ENCODE measurements at places on chromosomes 6 and 20.

DNA sequence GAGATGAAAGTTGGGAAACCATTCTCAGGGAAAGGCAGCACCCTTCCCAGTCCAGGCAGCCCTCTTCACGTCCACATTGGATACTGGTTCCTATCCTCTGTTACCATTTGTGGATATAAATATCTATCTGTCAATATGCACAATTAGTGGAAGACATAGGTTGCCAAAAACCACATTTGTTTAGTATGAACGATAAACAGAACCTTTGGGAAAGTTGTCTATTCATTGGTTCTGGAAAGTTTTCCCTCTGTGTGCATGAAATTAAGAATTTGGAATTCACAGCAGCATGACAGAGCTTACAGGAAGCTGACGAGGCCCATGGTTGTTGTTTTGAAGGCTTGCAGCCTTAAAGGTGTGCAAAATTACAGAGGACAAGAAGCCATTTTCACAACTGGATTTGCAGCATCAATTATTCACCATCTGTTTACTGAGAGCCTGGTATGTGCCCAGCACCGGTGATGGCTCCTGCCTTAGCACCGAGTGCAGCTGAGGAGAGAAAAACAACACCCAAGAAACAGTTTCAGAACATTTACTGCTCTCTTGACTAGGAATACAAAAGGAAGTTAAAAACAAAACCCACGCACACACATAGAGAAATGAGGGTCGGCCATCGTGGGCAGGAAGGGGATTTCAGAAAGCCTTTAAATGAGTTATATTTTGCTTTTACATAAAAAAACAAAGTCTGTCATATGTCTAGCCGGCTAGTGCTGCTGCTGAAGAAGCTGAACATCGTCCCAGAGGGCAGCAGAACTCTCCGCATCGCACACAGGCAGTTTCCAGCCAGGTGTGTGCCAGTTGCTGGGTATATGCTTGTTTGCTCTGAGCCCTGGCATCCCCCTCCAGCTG, 319.6 kb downstream of the FARS2 start:
- peak; percentile 27 for DNase-seq

GRCh38 chr6:116012471-116012949, 48.2 kb downstream of the FRK start:
- no peak for DNase-seq

DNA sequence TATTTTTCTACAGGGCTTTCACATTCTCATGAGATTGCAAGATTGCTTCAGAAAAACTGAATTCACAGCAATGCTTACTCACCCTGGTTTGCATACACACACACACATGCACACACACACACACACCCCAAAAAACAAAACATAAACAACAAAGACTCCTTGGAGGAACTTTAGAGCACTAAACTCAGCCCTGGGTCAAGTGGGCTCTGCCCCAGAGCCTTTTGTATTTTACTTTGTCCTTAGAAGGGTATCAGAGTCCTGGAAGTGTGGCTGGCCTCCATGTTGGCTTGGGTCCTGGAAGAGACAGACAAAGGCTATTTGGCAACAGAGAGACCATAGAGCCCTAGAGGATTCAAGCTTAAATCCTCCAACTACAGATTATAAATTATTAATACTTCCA, 8.0 kb upstream of the CST9 start:
- no peak for DNase-seq

GRCh38 chr6:167398214-167399050, 73.5 kb downstream of the TTLL2 start:
- no peak for DNase-seq

GRCh38 chr6:156652231-156652750, 124.9 kb upstream of the ARID1B start:
- DNase-seq, result no peak

- DNase-seq, result peak; percentile 76
Observed at GRCh38 chr6:7106752-7107577, 796 bp upstream of the RREB1 start.

DNA sequence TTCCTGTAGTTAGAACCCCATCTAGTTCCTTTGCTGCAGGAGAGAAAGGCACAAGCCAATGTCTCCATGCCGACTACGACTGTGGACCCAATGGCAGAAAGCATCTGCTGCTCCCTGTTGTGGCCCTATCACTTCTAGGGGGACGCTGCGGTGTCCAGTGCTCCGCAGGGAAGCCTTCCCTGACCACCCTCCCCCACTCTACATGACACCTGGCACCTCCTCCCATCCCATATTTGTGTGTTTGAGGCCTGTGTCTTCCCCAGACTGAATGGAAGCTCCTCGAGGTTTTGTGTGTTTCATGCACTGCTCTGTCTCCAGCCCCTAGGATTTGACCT, 159.5 kb downstream of the DTNBP1 start:
- no peak for DNase-seq

- no peak for DNase-seq
Observed at GRCh38 chr6:138654715-138655634, 118.6 kb upstream of the CCDC28A start.

DNA sequence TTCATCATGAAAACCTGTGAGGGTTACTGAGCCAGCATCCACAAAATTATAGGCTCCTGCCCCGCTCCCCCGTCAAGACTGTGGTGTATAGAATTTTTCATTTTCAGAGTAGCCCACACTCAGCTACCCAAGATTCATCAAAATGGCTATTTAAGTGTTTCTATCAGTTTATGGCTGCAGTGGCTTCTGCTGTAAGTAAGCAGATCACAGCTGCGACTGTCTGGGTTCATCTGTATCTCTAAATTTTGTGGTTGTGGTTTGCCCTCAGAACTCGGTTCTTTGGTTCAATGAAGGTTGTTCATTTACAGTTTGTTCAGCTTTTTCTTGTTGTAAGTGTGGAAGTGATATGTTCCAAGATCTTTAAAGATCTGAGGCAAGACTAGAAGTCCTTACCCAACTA, 284.2 kb downstream of the DOK5 start:
- DNase-seq, result no peak

DNA sequence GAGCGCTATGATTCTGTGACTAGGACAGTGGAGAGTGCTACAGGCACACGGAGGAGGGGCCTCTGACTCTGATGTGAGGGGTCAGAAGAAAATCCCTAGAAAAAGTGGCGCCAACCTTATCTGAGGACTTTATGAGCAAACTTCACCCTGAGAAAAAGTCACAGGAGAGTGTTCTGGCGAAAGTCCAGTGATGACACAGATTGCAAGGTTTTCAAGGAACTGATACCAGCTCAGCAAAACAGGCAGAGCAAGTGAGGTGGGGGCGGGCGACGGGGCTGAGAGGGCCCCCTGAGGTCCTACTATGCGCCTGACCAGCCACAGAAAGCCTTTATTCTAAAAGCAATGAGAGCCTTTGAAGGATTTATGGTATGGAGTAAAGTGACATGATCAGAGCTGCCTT, 73.3 kb downstream of the SLC22A23 start:
- no peak for DNase-seq

GRCh38 chr6:91273729-91274128, 686.9 kb upstream of the MAP3K7 start:
- DNase-seq, result no peak

DNA sequence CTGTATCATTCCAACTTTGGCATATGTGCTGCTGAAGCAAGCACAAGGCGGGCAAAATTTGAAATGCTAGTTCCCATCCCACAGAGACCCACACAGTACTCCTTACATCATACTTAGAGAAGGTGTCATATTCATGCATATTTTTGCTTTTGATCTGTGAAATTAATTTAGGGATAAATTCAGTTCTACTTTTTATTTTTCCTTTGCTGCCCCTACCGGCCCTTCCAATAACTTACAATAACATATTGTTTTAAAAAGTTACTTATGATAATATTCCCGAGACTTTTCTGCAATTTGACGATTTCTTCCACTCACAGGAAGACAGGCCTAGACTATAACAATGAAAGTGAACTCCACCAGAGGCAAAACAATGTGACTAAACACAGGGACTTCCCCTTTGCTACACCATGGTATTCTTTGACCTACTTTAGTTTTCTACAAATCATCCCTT, 35.0 kb downstream of the SESN1 start:
- DNase-seq, result no peak

DNA sequence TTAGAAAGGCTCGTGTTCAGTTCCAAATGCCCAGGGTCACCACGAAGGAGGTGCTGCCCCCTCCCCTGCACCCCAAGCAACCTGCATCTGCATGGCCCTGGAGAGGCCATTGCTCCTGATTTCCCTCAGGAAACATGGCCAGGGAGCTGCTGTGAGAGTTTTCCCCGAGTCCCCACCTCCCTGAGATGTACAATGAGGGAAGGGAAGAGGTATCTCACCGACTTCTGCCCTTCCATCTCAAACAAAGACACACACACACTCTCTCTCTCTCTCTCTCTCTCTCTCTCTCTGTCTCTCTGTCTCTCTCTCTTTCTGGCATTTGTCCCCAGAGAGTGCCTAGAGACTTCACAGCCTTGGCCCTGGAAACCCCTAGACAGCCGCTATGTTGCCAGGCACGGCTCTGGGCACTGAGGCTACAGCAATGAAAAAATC, 120.4 kb downstream of the MRPL14 start:
- DNase-seq, result peak; percentile 15

DNA sequence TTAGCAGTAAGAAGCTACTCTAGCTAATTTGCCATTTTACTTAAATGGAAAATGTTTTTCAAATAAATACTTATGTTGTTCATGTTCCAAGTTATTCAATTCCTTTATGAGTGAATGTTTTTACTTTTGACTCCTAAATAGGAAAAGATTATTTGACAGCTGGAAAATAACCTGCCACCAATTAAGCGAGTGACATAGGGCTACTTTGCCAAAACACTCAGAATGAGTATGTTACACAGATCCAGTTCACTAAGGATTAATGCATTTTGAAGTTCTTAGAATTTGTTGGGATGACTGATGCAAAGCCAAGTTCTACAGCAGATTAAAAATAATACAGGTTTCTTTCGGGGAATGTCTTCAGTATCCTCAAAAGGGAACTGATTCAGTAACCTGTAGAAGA, 144.4 kb downstream of the ADGRG6 start:
- DNase-seq, result no peak

DNA sequence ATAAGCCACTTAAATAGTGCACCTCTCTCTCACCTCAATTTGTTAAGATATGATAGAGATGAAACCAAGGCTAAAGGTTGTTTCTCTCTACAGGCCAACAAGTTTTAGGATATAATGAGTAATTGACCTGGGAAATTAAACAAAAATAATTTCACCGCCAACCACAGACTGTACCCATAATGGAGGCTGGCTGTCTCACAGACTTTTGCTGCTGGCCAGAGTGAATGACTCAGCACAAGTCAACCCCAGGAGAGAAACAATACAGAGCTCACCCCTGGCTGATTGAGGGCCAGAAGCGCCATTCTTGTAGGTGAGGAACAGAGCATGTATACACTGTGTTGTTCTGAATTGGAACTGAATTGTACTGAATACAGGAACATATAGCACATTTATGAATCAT, 99.9 kb downstream of the CAP2 start:
- no peak for DNase-seq

DNA sequence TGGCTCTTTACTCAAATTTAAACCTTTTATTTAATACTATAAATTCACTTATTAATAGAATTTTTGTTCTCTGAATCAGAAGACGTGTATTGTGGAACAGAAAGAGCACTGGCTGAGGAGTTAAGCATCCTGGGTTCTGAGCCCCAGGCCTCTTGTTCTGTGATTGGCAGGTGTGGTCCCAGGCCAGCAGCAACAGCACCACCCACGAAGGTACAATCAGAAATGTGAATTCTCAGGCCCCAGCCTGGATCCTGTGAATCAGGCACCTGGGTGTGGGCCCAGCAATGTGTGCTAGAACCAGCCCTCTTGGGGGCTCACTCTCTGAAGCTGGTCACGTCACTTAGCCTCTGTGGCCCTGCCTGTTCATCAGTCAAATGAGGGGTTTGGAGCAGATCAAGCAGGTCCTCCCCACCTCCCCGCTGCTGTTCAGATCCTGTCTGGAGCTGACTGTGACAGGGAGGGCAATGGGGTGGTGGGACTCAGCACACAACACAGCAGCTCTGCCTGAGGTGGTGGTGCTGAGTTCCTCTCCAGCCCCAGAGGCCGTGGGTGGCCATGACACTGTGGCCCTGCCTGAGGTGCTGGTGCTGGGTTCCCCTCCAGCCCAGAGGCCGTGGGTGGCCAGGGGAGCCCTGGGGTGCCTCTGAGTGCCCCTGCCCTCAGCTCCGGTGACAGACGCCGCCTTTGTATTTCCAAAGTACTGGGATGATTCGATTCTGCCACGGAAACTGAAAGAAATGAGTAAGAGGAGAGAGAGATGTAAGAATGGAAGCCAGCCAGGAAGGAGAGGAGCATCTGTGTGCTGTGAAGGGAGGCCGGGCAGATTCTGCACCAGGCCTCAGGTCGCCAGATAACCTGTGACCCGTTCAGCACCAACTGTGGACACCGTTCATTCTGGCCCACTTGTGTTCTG, 41.6 kb upstream of the FRMD1 start:
- DNase-seq, result no peak

DNA sequence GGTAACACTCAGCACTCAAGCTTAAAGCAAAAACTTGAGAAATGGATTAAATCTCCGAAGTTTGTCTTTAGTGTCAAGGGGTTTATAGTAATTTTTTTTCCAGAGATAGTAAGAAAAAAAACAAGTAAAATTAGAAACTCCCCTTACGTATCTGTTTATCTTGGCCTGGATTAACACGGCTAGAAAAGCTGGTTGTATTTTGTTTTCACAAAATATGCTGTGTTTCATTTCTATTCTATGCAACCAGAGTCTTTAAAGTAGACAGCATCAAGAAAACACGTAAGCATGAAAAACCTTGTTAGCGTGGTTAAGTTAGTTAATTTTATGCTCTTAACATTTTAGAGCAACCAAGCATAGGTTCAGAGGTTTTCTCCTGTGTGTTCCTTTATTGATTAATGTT, 21.8 kb upstream of the ERVFRD-1 start:
- no peak for DNase-seq

GRCh38 chr6:91852252-91852651, 1265.4 kb upstream of the MAP3K7 start:
- DNase-seq, result no peak

GRCh38 chr6:22966691-22967422, 397.5 kb downstream of the HDGFL1 start:
- no peak for DNase-seq

DNA sequence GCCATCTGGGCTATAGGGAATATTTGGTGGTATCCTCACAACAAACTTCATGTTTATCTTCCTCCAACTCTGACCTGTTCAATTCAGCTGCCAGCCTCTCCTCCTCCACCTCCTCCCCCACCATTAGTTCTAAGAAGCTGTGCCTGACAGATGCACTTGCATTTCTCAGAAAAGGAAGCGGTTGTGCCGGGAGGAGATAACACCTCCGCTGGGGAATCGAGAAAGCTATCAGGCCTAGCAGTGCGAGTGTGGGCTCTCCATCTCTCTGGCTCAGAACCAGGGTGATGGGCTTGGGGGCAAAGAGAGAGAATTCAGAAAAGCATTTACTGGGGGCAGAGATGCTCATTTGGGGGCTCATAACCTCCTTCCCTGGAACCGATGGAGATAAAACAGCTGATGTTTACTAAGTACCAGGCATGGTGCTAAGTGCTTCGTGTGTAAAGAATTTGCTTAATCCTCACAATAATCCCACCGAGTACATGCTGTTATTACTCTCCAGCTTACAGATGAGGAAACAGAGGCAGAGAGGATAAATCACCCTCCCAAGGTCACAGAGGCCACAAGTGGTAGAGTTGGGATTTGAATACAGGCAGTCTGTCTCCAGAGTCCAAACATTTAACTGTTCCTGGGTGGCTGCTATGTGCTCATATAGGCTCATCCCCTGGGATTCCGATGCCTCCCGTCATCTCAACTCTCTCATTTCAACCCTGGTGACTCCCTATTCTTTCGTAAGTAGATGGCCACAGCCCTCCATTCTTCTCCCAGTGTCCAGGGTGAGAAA, 38.3 kb downstream of the COX4I2 start:
- peak; percentile 82 for DNase-seq

GRCh38 chr6:111199935-111200334, 112.6 kb downstream of the SLC16A10 start:
- DNase-seq, result no peak
